ENCODE measurements at places on chromosomes 6 and 20.

DNA sequence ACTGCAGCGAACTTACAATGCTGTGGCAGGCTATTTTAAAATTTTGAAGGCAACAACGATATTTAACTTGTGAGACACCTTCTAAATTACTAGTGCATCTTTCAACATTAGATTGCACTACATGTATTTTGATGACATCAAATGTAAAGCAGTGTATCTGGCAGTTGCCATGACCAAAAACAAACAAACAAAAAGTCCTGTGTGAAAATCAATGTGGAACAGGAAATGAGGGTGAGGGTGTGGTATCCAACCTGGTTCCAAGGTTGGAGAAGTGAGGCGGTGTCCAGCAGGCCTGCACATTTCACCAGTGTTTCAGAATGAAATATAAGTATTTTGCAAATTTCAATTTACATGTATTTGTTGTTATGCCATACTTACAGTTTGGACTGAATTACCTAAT is 112.0 kb downstream of the LAMP5 start:
- DNase-seq: no peak

- DNase-seq: no peak
These were observed 36.7 kb downstream of the POU3F2 start for GRCh38 chr6:98871057-98871456.

DNA sequence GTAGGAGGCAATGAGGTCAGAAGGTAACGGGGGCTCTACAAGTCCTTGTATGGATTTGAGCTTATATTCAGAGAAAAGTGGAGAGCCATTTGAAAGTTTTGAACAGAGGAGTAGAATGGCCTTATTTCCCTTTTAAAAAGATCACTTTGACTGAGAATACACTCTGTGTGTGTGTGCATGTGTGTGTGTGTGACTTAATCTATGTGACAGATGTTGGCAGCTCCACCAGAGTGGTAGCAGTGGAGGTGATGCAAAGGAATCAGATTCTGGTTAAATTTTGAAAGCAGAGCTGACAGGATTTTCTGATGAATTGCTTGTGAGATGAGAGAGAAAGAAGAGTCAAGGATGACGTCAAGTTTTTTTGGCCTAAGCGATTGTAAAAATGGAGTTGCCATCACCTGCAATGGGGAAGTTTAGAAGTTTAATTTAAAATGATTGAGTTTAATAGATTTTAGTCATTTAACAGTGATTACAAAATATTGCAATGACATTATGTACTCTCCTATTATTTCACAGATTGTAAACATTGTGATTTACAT is 172.2 kb upstream of the HEY2 start:
- no peak for DNase-seq

- DNase-seq: no peak
These were observed 110.7 kb downstream of the ZDHHC14 start for GRCh38 chr6:157491571-157492232.

DNA sequence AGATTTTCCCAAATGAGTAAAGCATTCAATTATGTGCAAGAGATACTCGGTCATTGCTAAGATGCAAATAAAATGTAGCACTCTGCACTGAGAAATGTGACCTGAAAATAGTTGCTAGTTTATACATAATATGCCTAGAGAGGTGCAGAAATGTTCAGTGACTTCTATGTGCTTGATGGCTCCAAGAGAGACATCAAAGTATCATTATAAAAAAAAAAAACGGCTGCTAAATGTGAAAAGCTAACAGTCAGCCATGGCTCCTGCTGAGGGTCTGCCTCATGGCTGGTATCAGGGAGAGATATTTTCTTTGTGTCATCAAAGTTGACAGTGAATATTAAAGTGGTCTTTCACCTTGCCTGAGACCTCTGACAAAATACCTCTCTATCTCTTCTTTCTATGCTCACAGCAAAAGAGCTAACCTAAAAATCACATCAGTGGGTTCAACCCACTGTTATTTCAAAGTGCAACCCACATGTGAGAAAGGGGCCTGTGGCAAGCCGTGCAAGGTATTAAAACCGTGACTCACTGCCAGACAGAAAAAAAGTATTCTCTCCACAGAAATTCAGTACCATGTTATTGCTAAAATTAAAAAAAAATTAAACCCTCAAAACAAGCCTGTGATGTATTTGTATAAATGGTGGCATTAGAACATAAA is 259.0 kb downstream of the HIVEP2 start:
- DNase-seq: no peak

GRCh38 chr6:20811109-20811761 is 277.0 kb downstream of the CDKAL1 start:
- DNase-seq: no peak

- no peak for DNase-seq
These were observed 177.1 kb upstream of the ARID1B start for GRCh38 chr6:156599978-156600590.

- no peak for DNase-seq
These were observed 86.5 kb downstream of the ASXL1 start for GRCh38 chr20:32444474-32445220.

GRCh38 chr20:46054606-46055005 is 25.6 kb downstream of the SLC12A5 start:
- DNase-seq: no peak

DNA sequence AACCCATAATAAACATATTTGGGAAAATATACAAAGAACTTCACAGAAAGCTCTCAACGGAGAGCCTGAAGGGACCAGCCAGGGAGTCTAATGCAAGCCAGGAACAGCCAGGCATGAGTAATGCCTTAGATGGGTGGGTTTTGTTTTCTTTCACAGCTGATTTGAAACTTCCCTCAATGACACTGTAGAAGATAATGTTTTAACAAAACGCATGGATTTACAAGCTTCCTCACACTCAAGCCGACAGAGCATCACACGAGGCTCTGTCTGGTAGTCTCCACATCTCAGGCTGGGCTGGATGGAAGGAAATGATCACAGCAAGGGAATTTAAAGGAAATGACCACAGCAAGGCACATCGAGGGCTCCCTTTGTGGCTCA is 113.9 kb downstream of the GMPR start:
- no peak for DNase-seq

DNA sequence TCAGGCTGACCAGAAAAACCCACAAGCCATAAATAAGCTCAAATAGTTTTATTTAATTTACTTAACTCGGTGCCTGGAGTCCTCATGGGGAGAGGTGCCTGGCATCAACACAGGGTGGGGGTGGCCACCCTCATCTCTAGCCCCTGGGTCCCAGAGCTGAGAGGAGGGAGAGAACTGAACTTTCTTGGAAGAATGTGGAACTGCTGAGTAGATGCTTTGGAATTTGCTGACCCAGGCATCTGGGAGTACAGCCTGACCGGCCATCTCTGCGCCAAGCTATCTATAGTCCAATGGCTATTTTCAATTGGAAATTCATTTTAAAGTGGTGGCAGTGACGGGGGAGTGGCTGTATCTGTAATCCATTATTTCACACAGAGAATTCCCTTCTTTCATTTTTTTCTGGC is 104.8 kb downstream of the CDH26 start:
- no peak for DNase-seq

DNA sequence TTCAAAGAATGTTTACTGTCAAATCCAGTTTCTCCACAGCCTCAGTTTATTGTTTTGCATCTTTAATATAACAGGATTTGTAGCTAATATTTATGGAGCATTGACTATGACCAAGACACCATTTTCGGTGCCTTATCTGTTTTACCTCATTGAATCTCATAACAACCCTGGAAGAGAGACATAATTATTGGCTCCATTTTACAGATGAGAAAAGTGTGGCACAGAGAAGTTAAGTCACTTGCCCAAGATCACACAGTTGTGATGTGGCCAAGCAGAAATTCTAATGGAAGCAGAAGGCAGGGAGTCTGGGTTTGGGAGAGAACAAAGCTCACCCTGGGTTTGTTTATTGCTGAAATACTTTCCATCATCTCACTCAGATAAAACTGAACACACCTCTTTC is 17.5 kb upstream of the NFATC2 start:
- no peak for DNase-seq

DNA sequence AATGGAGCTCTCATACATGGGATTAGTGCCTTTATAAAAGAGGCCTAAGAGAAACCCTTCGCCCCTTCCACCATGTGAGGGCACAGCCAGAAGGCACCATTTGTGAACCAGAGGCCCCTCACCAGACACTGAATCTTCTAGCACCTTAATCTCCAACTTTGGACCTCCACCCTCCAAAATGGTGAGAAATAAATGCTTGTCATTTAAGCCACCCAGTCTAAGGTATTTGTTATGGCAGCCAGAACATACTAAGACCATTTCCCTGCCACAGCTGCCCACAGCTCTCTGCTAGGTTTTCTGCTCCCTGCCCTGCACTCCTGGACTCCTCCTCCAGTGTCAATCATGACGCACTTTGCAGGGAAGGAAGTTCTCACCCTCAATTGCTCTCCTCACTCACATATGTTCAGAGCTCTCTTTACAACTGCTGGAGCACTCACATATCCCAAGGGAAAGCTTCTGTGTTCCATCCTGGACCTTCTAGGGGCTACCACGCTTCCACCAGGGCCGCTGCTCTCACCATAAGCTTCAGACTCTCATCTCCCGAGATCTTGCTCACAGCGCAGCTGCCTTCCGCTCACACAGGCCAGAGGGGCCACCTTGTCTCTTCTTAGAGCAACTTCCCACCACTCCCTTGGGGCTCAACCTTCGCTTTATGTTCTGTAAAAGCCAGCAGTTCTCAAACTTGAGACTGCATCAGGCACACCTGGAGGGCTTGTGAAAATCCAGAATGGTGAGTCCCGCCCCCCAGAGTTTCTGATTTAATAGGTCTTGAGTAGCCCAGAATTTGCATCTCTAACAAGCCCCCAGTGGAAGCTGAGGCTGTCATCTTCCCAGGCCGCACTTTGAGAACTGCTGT is 1.6 kb upstream of the LY86 start:
- no peak for DNase-seq

DNA sequence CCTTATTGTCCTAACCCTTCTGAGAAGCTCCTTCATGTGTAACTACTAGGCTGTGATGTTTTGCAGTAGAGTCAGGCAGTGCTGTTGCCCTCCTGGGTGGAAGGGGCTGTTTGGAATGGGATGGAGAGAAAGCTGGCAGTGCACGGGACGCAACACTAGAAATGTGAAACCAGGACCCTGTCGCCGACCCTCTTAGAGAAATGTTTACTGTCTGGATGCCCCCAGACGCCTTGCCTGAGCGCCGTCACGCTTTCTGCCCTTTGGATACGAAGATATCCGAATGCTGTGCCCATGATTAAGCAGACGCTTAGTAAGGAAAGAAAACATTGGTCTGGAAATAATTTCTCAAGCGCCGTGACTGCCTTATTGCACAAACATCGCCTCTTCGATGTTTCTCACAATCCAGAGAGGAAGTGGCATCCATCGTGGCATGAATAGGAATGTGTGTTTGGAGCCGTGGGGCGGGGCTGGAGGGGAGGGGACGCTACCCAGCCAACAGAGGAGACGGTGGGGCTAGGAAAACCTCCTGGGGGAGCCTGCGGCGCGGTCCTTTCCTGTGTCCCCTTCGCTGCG is 661 bp upstream of the PPP1R14C start:
- DNase-seq: no peak

DNA sequence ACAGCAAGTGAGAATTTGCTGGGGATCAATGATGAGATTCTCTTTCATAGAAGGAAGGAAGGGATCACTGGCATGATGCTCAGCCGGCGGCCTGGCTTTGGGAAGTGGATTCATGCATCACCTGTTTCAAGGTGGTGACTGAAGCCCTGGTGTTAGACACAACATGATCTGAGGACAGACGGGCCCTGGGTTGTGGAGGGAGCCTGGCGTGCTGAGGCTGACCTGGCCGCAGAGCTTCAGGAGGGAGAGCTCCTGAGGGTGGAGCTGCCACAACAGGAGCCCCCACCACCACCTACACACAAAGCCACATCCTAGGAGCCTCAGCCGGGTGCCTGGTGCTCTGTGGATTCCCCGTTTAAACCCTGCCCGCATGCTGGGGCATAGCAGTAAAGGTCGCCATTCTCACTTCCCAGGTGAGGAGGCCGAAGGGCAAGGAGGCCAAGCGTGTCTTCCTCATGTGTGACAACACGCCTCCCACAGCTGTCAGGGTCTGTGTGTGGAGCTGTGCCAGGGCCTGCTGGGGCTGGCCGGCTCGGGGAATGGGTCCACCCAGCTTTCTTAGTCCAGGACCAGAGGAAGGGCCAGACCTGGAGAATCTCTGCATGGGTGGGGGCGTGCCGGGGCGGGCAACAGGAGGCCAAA is 107.0 kb downstream of the ERMARD start:
- no peak for DNase-seq

- no peak for DNase-seq
These were observed 265.9 kb downstream of the COL12A1 start for GRCh38 chr6:74939721-74940620.

DNA sequence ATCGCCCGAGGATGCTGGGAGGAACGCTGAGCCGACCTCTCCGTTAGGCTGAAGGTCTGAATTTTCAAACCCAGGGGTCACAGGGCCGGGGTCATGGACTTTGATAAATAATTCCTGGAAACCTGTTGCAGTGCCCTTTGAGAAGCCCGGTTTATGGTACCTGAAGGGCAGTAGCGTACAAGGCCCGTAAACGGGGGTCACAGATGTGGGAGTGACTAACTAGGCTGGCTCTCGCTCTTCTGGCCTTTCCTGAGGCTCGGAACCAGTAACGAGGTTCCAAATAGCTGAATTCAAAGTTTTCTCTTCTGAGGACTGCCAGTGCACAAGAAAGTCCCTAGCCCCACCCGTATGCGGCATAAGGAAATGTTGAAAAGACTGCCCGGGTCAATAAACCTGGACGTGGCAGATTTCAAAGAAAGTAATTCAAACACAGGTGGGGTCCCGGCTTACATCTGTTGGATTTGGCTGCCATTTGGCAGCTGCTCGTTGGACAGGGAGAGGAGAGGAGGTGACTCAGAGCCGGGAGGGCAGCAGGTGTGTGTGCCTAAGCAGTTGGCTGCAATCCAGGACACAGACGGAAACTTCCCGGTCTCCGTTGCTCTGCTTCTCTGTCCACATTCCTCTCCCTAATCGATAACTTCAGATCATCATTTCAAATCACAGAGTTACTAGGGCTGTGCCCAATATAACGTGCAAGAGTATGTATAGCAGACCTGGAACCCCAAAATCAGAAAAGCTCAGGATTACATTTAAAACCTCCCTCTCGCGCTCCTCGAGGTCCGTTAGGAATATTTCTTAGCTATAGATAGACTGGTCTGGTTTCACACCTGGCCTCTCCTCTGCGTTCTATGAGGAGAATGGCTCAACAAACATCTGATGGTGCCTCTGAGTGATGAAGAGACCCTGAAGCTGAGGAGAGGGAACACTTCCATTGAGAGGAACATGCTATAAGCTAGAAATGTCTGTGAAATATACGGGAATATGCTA is 765 bp upstream of the GMDS start:
- DNase-seq: peak; percentile 28

- no peak for DNase-seq
These were observed 59.9 kb downstream of the RTN4IP1 start for GRCh38 chr6:106569428-106569827.

- DNase-seq: no peak
These were observed 45.8 kb upstream of the PAK5 start for GRCh38 chr20:9884666-9885065.

GRCh38 chr20:11064946-11065345 is 391.1 kb upstream of the JAG1 start:
- no peak for DNase-seq

DNA sequence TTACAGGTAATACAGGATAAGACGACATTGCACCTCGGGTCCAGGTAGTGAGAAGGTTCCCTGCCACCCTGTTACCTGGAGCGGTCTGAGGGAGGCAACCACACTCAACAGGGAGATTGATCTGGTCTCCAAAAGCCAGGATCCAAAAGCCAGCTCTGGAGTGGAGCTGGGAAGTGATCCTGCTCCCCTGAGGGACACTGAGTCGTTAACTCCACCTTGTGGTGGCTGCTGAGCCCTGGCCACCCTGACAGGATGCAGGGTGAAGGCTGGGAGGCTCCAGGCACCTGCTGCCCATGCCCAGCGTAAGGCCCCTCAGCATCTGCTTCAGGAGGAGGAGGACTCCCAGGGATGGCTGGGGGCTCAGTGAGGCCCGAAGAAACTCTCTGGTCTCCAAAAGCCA is 38.7 kb upstream of the SLC22A2 start:
- DNase-seq: no peak
